ENCODE measurements at places on chromosomes 6 and 20.
A peak's percentile ranks its signal among the peaks of the same experiment; 100 is the strongest.

- no peak for DNase-seq
Observed at GRCh38 chr6:142459271-142459670, 157.5 kb downstream of the ADGRG6 start.

- DNase-seq, result no peak
Observed at GRCh38 chr20:37922016-37922415, 19.1 kb downstream of the VSTM2L start.

- DNase-seq, result no peak
Observed at GRCh38 chr6:142030115-142030619, 102.6 kb upstream of the GJE1 start.

- DNase-seq, result no peak
Observed at GRCh38 chr6:25641940-25642666, 9.9 kb upstream of the SCGN start.

DNA sequence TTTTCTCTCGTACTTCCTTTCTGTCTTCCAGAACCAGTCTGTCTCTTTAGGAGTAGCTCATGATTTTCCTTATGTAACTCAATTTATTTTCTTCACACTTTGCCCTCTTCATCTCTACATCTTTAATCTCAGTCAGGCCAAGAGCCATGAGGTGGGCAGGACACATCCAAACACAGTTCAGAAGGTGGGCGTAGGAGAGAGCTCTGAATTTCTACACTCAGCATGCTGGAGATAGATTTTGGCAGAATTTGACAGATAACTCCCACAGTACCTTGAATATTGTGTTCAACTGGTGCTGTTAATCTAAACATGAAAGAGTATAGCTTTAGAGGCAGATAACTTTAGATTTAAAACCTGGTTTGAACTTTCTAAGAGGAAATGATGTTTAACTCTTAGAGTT, 23.8 kb upstream of the ZBTB24 start:
- DNase-seq, result no peak

DNA sequence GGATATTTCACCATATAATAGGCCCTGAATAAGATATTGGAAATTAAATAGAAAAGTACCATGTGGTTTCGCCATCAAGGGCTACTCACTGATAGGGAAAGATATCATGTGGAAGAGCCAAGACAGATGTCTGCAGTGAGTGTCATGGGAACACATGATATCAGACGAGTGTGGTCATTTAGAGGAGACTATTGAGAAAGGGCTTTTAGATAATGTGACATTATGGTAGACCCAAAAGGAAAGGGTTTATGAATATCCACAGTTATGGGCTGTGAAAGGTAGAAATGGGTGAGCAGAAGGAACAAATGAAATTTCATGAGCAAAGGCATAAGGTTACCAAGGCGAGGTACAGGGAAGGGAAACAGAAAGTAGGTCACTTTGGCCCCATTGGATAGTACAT, 182.3 kb upstream of the PRSS16 start:
- DNase-seq, result no peak

- no peak for DNase-seq
Observed at GRCh38 chr6:30782425-30783014, 38.2 kb upstream of the IER3 start.

- no peak for DNase-seq
Observed at GRCh38 chr6:148501178-148501590, 158.5 kb downstream of the SASH1 start.

- no peak for DNase-seq
Observed at GRCh38 chr6:136757150-136757549, 35.1 kb downstream of the MAP3K5 start.

DNA sequence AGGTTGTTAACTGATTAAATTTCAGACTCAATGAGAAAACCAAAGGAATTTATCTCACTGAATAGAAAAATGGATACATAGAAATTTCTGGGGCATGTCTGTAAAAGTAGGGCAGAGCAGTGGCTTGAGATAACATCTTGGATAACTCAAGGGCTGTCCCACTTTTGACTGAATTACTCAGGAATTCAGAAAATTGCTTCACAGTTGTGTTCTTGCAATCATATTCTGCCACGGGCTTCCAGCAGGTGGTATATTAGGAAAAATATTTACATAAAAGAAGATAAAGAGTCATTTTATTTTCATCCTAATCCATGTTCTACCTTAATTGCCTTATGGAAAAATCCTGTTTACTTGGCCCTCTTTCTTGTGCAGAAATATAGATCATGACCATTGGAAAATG, 156.4 kb upstream of the AKIRIN2 start:
- no peak for DNase-seq

DNA sequence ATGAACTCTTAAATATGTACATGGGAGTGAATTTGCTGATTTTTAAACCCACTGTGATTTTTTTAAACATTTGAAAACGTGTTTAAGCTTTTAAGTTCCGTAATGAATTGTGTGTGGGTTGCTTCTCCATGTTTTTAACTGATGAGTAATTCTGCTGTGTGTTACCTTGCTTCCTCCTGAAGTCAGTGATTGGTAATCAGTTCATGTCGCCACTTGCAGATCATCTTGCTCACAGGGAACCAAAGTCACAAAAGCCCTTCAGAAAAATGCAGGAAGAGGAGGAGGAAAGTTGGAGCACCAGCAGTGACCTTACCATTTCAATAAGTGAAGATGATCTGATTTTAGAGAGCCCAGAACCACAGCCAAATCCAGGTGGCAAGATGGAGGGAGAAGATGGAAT, 36.7 kb downstream of the KIZ start:
- no peak for DNase-seq

- DNase-seq, result peak; percentile 23
Observed at GRCh38 chr6:13327691-13328075, 654 bp downstream of the TBC1D7 start.

GRCh38 chr6:27579973-27580372, 107.1 kb upstream of the ZNF184 start:
- no peak for DNase-seq

- no peak for DNase-seq
Observed at GRCh38 chr6:111864138-111865048, 8.9 kb downstream of the FYN start.

GRCh38 chr20:63076421-63076820, 69.7 kb upstream of the BHLHE23 start:
- DNase-seq, result no peak

DNA sequence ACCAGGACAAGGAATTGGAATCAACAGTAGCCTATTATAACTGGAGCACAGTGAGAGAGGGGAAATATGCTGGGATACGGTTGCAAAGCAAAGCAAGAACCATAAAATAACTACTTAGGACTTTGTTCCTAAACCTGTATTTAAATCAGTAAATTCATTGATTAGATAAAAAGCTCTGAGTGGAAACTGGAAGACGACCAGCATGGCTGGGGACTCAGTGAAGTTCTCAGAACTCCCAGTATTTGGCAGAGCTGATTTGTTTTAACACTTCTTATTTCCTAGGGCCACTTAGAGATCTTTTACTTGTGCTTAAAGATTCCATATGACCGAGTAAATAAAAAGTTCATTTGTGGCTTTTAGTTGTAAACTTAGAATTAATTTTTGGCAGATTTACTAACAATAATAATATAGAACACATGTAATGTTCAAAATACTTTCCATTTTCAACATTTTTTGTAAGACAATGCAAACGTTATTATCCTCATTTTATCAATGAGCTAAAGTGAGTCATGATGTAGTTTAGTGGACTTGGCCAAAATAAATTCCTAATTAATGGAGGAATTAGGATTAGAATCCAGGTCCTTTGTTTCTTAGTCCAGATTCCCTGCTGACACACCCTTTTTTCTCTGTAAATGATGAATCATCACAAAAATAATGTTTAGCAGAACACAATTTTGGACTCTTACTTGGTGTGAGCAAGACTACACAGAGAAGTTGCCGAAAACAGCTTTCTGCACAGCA, 392.9 kb downstream of the GJA1 start:
- DNase-seq, result no peak

DNA sequence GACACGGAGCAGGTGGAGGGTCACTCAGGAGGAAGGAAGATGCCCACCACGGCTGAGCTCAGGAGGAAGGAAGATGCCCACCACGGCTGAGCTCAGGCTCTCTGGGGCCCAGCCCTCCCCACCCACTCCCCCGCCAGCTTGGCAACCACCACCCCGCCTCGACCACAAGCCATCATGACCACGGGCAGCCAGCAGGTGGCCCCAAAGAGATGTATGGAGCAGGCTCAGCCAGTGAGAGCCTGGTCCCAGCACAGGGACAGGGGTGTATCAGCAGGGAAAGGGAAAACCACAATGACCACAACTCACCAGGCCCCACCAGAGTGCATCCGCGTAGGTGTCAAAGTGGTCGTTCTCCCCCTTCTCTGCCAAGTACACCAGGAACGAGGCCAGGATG, 30.4 kb downstream of the KCNQ2 start:
- DNase-seq, result peak; percentile 68

GRCh38 chr20:40781327-40782042, 92.4 kb upstream of the MAFB start:
- no peak for DNase-seq

DNA sequence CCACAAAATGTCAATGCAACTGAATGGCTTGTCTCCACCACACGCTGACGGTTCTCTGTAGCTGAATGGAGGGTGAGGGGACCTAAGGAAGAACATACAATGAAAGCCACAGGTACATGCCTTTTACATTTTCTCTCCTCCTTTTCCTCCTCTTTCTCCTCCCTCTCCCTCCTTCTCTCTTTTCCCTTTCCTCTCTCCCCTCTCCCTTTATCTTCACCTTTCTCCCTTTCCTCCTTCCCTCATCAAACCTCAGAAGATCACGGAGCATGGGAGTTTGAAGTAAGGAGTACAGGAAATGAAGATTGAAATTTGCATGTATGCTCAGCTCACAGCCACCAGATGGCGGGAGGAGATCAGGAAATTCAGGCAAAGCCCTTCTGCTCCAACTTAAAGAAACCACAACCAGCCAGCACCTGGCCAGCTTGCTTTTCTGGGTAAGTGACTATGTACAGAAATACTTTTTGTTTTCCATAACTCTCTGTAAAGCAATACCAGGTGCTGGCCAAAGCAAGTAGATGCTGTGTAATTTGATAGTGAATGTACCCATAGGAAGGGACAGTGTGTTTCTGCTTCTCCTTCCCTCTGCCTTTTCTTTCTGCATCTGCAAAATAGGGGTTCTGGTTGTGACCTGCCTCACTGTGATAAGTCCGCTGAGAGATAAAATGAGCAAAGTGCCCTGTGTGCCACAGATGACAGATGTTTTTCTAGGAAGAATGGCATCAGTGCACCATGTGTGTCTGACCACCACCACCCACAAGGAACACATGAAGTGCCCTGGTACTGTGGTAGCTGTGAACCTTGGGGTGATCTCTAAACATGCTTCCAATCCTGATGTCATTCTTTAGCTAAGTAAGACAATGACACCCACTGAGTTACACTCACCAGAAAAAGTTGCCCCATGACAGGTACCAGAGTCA, 18.6 kb upstream of the FOXO3 start:
- peak; percentile 80 for DNase-seq

GRCh38 chr20:59785986-59786795, 147.2 kb downstream of the SYCP2 start:
- no peak for DNase-seq

DNA sequence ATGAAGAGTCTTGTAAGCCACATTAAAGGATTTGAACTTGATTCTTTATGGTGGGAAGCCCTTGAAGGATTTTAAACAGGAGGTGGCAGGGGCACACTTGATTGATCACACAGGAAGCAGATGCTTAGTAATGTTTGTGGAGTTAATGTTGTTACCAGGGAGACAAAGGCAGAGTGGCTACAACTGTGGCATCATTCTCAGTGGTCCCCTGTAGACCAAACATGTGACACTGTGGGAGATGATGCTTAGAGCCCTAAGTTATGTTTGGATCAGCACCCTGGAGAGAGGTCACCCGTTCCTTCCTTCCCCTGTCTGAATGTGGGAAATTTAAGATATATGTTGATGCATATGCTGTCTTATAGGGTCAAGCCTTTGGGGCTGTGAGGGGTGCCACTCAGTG, 53.2 kb downstream of the EIF2S2 start:
- peak; percentile 31 for DNase-seq

DNA sequence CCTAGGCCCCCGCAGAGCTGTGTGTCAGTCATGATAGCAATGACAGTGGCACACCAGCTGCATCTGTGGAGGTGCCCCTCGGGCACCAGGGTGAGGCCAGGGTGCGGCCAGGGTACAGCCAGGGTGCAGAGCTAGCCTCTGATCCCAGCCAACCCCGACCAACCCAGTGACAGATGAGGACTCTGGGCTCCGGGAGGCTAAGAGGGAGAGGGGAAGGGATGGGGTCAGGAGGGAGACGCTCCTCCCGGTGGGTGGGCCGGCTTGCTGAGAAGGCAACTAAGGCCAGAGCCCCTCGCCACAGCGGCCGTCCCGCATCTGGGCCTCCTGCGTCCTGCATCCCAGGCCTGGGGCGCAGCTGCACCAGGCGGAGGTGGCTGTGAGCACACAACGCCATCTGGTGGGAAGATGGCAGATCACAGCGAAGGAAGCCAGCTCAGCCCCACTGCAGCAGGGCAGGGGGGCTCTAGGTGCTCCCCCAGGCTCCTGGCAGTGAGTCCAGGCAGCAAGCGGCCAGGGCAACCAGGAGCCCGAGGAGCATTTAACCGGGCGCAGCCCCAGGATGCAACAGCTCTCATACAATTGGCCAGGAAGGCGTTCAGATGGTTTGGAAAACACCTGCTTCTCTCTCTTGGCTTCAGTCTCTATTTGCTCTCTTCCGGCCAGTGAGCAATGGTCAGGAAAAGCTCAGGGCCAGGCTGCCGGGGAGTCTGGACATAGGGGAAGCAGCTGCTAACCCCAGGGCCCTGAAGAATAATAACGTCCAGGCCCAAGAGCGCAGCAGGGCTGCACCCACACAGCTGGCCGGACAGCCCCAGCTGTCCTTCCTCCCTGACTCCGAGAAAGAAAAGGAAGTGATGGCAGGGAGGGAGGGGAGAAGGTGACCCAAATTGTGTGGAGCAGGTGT, 169.4 kb downstream of the TAF4 start:
- DNase-seq, result no peak

DNA sequence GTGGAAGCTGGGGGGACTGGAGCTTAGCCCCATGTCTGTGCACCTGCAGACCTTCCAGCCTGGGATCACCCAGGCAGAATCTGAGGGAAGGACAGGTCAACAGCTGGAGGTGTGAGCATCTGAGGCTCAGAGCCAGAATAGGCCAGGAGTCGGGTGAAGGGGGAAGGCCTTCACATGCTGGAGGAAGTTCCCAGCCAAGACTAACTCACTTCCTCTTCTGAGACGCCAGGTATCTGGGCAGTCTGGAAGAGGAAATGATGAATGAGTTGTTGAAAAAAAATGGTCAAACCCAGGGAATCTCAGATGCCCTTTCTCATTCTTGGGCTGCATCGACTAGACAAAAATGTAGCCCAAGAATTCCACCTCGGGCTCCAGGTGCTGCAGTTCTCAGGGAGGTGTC, 73.6 kb upstream of the TIAM2 start:
- DNase-seq, result no peak

- DNase-seq, result no peak
Observed at GRCh38 chr20:50911030-50911429, 20.2 kb downstream of the ADNP start.

DNA sequence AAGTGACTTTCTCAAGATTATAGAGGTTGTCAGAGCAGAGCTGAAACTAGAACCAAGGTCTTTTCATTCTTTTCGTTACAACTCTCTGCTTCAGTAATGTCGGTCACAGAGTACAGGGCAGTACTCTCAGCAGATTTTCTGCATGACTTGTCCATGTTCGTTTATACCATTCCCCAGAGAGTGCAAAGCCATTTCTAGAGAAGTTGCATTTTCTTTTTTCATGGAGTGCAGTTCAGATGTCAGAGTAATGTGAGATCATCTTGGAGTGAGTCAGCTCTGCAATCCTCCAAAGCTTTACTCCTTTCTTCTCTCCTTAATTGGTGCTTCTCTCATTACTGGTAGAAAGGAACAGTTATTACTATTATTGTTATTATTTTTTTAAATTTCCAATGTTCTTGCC, 115.6 kb upstream of the B3GAT2 start:
- no peak for DNase-seq

GRCh38 chr20:47818996-47819609, 33.8 kb upstream of the SULF2 start:
- no peak for DNase-seq

All from CD4-positive, alpha-beta T cell treated with Interleukin-21 for 1 hour (primary cell).